ENCODE measurements at places on chromosomes 6 and 20.

DNA sequence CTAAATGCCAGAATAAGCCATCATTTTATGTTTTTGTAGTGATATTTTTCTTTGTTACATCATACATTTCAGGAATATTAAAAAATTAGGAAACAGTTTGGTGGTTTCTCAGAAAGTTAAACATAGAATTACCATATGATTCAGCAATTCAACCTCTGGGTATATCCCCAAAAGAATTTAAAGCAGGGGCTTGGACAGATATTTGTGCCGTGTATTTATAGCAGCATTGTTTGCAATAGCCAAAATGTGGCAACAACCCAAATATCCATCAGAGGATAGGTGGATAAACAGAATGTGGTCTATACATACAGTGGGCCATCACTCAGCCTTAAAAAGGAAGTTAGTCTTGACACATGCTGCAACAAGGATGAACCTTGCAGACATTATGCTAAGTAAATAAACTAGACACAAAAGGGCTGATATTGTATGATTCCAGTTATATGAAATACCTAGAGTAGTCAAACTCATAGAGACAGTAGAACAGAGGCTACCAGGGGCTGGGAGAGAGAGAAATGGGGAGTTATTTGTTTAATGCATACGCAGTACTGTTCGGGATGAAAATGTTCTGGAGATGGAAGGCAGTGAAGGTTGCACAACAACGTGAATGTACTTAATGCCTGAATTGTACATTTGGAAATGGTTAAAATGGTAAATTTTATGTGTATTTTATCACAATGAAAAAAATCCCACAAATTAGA, 18.9 kb upstream of the TRAF3IP2 start:
- no peak for DNase-seq

- DNase-seq: no peak
These were observed 28.9 kb downstream of the CEP57L1 start for GRCh38 chr6:109124219-109124618.

GRCh38 chr20:17463711-17464110, 67.5 kb downstream of the BFSP1 start:
- no peak for DNase-seq

DNA sequence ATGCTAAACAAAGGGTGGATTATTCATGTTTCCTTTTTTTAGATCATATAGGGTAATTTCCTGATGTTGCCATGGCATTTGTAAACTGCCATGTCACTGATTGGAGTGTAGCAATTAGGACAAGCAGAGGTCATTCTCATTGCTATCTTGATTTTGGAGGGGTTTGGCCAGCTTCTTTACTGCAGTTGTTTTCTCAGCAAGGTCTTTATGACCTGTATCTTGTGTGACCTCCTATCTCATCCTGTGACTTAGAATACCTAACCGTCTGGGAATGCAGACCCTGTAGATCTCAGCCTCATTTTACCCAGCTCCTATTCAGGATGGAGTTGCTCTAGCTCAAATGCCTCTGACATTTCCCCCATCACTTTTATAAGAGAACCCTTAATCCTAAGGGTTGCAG, 53.6 kb downstream of the CDS2 start:
- DNase-seq: no peak

All from HTR-8/SVneo (cell line).